ENCODE measurements at places on chromosomes 6 and 20.

DNA sequence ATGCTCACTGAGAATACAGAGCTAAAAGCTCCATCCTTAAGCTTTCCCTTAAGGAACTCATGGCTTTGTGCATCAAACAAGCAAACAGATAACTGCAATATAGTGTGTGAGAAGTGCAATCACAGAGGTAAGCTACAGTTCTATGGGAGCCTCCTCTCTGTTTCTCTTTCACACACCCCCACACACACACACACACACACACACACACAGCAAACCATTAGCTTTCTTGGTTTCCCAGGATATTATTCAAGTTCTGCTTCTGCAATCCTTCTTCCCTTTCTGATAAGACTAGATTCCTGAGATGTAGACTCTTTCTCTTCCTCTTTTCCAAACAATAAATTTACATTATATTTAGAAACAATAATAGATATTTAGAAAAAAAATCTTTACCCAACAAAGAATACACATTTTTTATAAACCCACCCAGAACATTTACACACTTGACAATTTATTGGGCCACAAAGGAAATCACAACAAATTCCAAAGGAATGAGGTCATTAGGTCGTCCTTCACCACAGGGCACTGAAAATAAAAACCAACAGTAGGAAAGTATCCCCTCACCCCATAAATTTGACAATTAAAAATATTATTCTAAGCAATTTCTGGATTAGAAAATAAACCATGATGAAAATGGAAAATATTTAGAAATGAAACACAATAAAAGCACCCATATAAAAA lies 9.3 kb upstream of the GFOD1 start:
- no peak for DNase-seq

DNA sequence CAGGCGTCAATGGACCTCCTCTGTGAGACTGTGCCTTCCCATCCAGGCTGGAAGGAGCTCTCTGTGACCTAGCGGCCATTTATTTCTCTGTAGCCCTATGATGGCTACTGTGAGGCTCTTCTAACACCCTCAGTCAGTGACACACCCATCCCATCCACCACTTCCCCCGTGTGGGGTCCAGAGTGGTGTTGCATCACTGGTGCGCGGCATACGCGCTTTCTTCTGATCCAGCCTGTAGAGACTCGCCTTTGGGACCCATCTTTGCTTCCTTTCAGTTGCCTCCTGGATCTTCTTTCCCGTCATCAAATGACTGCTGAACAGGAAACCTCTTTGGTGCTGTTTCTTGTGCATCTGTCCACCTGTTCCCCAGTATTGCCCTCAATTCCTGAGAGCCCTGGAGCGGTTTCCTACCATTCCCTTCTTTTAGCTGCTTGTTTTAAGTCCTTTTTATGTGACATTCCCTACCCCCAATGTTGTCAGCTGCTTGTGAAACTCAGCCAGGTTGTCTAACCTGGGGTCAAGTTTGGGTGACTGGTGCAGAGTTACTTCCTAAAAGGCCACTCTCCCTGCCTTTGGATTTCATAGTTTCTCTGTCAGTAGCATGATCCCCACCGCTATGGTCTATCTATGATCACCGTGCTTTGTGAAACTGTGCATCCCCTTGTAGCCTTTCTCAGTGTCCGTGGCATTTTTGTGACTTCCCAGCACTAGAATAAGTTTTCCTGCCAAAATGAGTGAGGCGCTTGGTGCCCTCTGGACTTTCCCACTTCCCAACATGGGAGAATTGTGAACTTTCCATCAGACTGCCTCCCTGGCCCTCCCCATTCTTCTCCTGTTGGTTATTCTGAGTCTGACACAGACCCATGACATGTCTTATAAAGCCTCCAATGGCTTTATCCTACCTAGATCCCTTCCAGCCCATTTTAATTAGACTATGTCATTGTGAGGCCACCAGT lies 5.7 kb downstream of the PRR3 start:
- DNase-seq, result no peak

DNA sequence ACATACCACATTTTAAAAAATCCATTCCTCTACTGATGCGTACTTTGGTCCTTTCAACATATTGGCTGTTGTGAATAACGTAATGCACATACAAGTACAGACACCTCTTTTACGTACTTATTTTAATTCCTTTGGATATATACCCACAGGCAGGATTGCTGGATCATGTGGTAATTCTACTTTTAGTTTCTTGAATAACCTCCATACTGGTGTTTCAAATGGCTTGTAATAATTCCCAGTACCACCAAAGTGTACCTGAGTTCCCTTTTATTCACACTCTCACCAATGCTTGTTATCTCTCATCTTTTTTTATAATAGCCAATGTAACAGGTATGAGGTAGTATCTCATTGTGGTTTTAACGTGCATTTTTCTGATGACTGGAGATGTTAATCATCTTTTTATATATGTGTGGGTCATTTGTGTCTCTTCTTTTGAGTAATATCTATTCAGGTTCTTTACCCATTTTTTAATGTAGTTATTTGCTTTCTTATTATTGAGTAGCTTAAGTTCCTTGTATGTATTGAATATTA lies 191.9 kb downstream of the ADGB start:
- DNase-seq, result no peak

GRCh38 chr6:56815436-56815835 lies 139.5 kb upstream of the BEND6 start:
- DNase-seq, result no peak

- DNase-seq, result no peak
These were observed 98.1 kb upstream of the MARCKS start for GRCh38 chr6:113758826-113759574.

DNA sequence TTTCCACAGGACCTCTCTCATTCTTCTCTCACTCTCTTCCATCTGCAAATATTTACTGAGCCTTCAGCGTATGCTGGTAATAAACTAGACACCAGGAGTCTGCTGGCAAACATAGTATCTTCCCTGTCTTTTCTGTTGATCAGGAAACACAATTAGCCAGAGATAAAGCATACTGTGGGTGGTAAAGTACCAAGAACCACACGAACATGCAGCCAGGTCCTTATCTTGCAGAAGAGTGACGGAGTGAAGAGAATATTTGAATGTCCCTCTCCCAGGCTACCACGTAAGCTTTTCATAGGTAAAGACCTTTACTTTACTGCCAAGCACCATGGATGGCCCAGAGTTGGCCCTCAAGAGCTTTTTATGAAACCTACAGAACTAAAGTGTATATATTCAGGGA lies 13.3 kb downstream of the FHL5 start:
- DNase-seq, result no peak
